ENCODE measurements at places on chromosomes 16 and 17.

DNA sequence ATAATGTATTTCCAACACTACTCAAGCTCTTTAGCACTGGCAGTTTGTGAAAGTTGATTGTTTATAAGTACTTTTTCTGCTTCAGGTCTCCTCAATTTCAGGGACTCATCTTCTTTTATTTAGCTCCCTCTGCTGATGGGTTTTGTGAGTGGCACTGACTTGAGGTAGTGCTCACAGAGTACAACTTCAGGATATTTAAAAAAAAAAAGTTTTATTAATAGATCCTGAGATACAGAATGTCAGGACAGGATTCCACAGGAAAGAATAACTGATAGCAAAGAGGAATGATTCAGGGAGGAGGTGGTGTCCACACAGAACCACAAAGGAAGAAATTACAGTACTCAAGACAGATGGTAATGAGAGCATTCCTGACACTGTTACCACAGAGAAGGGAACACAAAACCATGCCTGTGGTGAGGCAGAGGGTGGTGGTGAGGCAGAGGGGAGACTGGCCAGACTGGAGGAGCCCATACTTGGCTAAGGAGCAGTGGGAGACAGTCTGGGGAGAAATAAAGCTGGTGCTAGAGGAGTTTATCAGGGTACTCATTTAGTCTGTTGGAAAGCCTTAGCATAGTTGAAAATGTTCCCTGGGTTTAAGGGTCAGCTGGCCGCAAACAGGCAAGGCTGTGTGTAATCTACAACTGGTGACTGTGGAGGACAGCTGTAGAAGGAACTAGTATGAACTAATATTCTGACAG lies 63.7 kb downstream of the SPAG9 start:
- DNase-seq, result no peak

GRCh38 chr17:30472238-30472890 lies 4.8 kb upstream of the GOSR1 start:
- no peak for DNase-seq

DNA sequence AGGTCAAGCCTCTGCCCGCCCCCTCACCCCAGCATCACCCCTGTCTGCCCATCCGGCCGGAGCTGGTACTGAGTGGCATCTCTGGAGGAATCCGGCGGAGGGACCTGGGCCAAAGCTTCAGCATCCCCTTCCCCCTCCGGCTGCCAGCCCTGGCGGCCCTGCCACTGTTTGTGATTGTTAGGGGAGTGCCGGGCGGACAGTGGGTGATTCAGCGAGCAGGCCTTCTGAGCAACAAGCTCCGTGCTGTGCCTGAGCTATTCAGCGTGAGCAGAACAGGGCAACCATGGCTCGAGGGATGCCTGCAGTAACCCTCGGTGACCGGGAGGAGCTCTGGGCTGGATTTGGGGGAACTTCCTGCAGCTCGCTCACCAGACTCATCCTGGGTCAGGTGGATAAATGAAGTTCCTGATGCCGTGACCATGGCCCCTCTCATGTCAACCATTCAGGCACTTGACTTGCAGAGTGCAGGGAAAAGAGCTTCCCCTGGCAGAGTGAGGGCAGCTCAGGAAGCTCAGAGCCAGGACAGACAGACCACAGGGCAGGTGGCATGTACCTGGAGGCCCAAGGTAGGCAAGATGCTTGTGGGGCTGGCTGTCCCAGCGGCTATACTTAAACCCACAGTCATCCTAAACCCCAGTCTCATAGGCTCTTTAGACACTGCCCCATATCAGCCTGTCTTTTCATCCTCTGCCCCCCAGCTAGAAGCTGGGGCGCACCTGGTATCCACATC lies 24.3 kb upstream of the MLKL start:
- DNase-seq, result no peak

- no peak for DNase-seq
These were observed 439.5 kb downstream of the WWOX start for GRCh38 chr16:78538919-78539318.

DNA sequence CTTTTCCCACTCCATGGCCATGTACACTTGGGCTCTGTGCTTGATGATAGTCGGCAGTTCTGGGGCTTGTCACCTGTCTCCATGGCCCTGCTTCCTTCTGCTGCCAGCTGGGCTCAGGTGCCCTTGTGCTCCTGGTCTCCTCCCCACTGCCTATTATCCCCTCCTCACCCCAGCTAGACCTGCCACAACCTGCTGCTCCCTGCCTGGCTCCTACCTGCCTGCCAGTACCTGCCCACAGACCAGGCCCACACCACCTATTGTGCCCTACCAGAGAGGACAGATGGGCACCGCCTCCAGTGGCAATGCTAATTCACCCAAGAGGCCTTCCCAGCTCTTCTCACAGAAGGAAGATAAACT lies 538 bp upstream of the RAPGEFL1 start:
- DNase-seq, result no peak

GRCh38 chr16:48347980-48348379 lies 37.2 kb downstream of the SIAH1 start:
- DNase-seq, result no peak

DNA sequence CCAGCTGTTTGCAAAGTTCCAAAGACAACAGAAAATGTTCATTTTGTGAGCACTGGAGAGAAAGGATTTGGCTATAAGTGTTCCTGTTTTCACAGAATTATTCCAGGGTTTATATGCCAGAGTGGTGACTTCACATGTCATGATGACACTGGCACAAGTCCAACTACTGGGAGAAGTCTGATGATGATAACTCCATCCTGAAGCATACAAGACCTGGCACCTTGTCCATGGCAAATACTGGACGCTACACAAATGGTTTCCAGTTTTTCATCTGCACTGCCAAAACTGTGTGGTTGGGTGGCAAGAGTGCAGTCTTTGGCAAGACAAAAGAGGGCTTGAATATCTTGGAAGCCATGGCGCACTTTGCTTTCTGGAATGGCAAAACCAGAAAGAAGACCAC lies 385.0 kb downstream of the CDH11 start:
- DNase-seq, result no peak

DNA sequence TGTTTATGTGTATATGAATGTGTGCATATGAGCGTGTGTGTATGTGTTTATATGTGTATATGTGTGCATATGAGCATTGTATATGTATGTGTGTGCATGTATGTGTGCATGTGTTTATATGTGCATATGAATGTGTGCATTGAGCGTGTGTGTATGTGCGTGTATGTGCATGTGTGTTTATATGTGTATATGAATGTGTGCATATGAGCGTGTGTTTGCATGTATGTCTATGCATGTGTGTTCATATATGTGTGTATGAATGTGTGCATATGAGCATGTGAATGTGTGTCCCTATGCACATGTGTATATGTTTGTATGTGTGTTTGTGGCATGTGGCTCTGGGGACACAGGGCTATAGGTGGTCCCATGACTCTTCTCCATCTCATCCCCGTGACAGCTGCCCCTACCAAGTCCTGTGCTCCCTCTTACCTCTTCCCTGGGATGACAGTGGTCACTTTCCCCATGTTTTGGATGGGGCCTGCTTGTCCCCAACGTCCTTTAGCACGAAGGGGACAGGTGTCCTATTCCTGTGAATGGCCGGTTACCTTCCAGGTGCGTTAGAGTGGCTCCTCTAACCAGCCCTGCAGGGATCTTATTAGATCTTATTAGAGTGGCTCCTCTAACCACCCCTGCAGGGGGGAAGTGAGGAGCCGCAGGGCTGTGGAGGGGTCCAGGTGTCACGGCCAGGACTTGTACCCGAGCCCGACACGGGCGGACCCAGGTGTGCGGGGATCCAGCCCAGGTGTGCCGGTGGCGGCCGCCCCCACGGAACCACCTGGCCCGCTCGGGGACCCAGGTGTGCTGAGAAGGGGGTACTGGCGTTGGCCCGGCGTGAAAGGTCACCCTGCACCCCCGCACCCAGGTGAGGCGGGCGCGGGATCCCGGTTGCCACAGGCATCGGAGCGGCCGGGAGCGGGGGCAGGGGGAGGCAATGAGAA lies 105.6 kb downstream of the SEC14L1 start:
- DNase-seq, result no peak

- peak; percentile 37 for DNase-seq
These were observed 1.6 kb downstream of the HOXB2 start for GRCh38 chr17:48543107-48543853.

DNA sequence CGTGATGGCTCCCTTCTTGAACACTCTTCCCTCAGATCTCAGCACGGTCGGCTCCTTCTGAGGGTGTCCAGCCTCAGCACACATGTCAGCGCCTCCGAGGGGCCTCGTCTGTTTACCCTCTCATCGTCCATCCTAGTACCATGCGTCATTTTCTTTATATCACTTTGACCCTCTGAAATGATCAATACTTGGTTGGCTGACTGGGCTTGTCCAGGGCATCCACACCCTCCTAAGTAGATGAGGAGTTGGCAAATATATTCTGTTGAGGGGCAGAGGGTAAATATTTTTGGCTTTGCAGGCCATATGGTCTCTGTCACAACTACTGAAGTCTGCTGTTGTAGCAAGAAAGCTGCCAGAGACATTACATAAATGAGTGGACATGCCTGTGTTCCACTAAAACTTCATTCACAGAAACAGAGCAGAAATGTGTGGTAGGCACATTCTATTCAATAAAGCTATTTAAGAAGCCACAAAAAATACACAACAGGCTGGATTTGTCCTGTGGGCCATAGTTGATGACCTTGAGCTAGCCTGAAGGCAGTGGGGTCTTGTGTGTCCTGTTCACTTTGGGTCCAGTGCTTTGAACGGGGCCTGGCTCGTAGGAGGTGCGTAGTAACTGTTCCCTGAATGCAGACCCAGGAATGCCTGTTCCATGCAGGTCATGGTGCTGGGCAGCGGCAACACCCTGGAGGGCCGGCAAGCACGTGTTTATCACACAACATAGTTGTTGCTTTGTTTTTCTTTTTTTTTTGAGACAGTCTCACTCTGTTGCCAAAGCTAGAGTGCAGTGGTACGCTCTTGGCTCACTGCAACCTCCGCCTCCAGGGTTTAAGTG lies 185.8 kb downstream of the SNX29 start:
- no peak for DNase-seq

DNA sequence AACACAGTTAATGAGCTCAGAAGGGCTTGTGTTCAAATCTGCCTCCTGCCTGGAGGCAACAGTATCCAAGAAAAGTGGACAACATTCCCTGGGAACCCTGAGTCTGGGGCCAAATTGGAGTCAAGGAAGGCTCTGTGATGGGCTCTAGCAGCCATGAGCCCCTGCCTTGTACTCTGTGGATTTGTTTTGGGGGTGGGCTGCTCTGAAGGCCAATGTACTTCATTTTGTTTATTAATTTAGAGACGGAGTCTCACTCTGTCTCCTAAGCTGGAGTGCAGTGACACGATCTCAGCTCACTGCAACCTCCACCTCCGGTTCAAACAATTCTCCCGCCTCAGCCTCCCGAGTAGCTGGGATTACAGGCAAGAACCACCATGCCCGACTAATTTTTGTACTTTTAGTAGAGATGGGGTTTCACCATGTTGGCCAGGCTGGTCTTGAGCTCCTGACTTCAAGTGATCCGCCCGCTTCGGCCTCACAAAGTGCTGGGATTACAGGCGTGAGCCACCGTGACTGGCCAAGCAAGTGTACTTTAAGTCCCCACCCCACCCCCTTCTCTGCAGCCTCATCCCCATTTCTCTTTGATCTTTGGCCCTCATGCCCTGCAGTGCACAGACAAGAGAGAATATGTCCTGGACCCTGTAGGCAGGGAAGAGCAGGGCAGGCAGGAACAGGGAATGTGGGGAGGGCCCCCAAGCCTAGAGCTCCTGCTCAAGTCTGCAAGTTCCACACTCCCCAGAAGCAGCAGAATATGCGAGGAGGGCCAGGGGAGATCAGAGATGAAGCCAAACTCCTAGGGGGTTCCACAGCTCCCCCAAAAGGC lies 2.7 kb upstream of the GIP start:
- no peak for DNase-seq

DNA sequence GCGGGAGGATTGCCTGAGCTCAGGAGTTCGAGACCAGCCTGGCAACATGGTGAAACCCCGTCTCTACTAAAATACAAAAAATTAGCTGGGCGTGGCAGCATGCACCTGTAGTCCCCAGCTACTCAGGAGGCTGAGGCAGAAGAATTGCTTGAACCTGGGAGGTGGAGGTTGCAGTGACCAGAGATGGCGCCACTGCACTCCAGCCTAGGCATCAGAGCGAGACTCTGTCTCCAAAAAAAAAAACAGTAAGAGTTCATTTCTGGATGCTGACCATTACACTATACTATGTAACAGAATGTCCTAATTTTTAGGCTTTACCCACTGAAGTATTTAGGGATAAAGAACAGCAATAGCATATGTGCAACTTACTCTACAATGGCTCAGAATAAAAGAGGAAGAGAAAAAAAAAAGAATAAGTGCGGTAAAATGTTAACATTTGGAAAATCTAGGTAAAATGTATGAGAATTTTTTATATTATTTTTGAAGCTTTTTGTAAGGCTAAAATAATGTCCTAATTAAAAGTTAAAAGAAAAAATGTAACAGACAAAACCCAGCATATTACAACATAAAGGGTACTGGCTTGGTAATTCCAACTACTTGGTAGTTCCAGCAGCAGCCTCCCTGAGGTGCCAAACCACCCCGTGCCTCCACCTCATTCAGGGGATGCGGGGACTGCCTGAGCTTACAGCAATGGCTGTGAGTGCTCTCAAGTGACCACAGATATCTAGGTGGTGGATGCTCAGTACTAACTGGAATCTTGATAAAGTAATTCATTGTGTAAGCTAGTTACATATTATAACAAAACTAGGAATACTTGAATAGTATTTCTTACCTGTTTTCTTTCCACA lies 10.9 kb downstream of the COPS3 start:
- no peak for DNase-seq

DNA sequence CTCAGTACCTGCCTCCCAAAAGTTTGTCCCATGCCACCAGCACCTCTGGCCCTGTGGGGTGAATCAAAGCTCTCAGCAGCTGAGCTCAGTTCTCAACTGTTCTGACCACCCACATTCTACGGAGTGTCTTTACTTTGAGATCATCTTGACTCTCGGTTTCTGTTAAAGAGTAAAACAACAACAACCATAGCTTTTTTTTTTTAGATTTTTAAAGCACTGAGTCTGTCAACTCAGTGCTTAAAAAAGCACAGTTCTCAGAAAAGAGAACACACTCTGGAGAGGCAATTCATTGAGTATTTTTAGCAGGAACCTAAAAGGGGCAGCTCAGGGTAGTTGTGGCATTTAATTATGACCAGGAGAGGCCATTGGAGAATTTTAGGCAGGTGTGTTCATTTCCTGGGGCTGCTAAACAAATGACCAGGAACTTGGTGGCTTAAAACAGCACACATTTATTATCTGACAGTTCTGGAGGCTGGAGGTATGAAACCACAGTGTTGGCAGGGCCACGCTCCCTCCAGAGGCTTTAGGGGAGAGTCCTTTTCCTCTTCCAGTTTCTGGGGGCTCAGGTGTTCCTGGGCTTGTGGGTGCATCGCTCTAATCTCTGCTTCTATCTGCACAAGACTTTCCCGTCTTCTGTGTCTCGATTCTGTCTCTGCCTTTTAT lies 6.7 kb upstream of the WFIKKN2 start:
- DNase-seq, result no peak

- DNase-seq, result no peak
These were observed 15.1 kb downstream of the ZNF267 start for GRCh38 chr16:31888735-31889134.

GRCh38 chr16:19712418-19713058 lies 5.5 kb downstream of the KNOP1 start:
- DNase-seq, result no peak
